ENCODE measurements at places on chromosomes 2 and 18. TPM values are rescaled to one million over a fixed set of nuclear protein-coding genes. Genes with fewer than 3 reads are reported as not detected.

DNA sequence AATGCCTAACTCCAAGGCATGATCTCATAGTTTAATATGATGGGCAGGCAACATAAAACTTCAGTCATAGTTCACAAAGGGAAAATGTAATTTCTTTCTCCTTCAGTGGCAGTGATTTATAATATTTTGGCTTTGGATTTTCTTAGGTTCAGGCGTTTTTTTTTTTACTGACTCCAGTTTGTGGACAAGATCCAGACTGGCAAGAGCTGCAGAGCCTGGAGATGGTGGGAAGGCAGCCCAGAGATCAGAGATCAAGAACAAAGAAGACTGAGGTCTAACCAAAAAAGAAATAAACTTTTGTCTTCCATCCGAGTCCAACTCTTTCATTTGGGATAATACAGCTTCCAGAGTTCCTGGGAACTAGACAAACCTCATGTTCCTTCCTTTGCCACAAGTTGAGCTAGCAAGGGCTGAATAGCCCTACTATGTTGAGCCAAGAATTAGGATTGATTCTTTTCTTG lies 215.3 kb upstream of the SETBP1 start:
- no peak for DNase-seq

The AQP12A gene
- total RNA-seq: not detected

GRCh38 chr2:179854891-179855290 lies 6.5 kb downstream of the ZNF385B start:
- DNase-seq: no peak

The C2orf78 gene
- total RNA-seq: not detected

- DNase-seq: peak; percentile 84
These were observed 1.7 kb upstream of the PRKD3 start for GRCh38 chr2:37326285-37326684.

GRCh38 chr18:22439447-22439846 lies 21.7 kb upstream of the CTAGE1 start:
- no peak for DNase-seq

- no peak for DNase-seq
These were observed 463.4 kb upstream of the ST6GAL2 start for GRCh38 chr2:107349329-107349728.

DNA sequence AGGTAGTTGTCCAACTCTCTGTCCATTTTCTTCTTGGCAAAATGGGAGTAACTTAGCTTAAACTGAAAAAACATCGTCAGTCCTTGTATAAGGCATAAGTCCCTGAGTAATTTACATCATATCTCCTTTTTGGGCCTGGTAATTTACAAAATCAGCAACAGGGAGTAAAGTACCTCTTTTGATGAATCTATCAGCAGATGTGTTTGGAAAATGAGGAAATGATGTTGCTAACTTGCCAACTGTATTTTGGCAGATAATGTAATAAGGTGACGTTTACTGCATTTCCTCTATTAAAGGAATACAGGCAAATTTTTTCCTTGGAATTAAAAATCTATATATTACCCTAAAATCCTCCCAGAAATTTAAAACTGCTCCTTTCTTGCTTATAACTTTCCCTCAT lies 29.2 kb downstream of the ANKRD44 start:
- peak; percentile 21 for DNase-seq

The CYP26B1 gene
- 0.44 TPM for total RNA-seq

The MTHFD2 gene
- 84.5 TPM for total RNA-seq

The NIF3L1 gene
- total RNA-seq: 11.1 TPM

The ATP8B1 gene
- total RNA-seq: 10.5 TPM

All from lung microvascular endothelial cell (primary cell).